ENCODE measurements at places on chromosomes 5 and 9. TPM values are rescaled to one million over a fixed set of nuclear protein-coding genes. Genes with fewer than 3 reads are reported as not detected.
A peak's percentile ranks its signal among the peaks of the same experiment; 100 is the strongest.

Gene GLE1
- 21.7 TPM for total RNA-seq

Gene KIF20A
- 0.78 TPM for total RNA-seq

Gene FAM78A
- total RNA-seq: 5.0 TPM

Gene PLEKHG4B
- total RNA-seq: under 0.01 TPM

GRCh38 chr5:157912621-157913325 is 53.8 kb upstream of the CLINT1 start:
- no peak overlapping the region for H3K4me3 ChIP-seq
- no peak overlapping the region for H3K27ac ChIP-seq
- H3K36me3 ChIP-seq: no peaks in the 10 kb centered on the region

GRCh38 chr5:127288676-127289075 is 1.9 kb upstream of the MEGF10 start:
- no peaks in the 10 kb centered on the region for H3K36me3 ChIP-seq
- no peak for DNase-seq
- H3K27me3 ChIP-seq: no peaks in the 10 kb centered on the region
- H3K4me1 ChIP-seq: peaks cover 8% of the 10 kb centered on the region
- H3K27ac ChIP-seq: no peak overlapping the region

GRCh38 chr5:175444060-175444904 is at the start of gene DRD1:
TSS of gene DRD1 (minus strand) at chr5:175444182. CDS start at chr5:175443099, 1,083 bp downstream.
- peak within 1 kb of the TSS; percentile 72 for H3K4me3 ChIP-seq
- DNase-seq: no peak
- H3K27me3 ChIP-seq: no peaks in the 10 kb centered on the region
- H3K27ac ChIP-seq: no peak within 1 kb of the TSS

Data from thoracic aorta (tissue), 2 donors.